ENCODE measurements at places on chromosomes 11 and 22.

GRCh38 chr11:121630041-121630440 lies 177.3 kb upstream of the SORL1-AS1 start:
- no peak for DNase-seq

DNA sequence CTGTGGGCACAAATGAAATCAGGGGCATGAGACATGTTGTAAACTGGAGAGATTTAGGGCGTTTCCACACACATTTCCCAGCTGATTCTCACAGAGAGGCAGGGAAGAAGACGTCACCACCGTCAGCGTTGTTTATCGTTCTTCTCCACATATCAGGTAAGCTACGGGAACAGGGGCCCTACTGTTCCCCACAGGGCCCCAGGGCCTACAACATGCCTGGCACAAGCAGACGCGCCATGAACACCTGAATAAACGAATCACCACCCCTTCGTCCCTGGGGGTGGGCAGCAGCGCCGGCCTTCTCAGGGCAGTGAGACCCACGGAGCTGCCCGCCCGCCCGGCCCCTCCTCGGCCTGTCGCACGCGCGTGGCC lies 342 bp downstream of the EFCAB6 start:
- no peak for DNase-seq

DNA sequence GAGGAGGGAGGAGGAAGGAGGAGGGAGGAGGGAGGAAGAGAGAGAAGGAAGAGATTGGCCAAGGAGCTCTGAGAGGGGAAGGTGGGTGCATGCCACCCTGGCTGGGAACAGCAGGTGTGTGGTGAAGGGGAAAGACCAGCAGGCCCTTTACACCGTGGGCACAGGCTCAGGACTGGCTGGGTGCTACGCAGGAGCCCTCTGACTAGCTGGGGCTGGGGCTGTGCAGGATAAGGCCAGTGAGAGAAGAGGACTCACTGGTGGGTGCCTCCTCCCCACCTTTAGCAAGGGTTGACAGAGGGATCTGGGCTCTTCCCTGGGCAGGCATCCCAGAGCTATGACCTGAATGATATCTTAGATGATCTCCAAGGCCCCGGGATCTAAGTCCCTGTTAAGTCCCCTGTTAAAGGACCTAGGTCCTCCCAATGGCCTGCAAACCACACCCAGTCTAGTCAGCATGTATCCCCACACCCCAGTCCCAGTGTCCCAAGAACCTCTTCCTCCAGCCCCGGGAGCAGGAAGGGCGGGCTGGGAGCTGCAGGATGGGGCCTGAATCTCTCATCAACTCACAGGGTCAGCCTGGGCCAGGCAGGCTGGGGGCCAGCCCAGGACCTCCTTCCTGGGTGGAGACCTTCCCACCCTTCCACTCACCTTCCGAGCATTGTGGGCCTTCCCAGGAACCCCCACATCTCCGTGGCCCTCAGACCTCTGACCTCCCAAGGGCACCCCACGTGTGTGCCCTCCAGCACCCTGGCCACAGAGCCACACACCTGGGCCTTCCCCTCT lies 55.4 kb downstream of the CDKN1C start:
- DNase-seq = no peak

- no peak for DNase-seq
These were observed 1461.6 kb downstream of the BRD1 start for GRCh38 chr22:48366056-48366455.

GRCh38 chr22:28799606-28800307 lies 612 bp downstream of the XBP1 start:
- no peak for DNase-seq

DNA sequence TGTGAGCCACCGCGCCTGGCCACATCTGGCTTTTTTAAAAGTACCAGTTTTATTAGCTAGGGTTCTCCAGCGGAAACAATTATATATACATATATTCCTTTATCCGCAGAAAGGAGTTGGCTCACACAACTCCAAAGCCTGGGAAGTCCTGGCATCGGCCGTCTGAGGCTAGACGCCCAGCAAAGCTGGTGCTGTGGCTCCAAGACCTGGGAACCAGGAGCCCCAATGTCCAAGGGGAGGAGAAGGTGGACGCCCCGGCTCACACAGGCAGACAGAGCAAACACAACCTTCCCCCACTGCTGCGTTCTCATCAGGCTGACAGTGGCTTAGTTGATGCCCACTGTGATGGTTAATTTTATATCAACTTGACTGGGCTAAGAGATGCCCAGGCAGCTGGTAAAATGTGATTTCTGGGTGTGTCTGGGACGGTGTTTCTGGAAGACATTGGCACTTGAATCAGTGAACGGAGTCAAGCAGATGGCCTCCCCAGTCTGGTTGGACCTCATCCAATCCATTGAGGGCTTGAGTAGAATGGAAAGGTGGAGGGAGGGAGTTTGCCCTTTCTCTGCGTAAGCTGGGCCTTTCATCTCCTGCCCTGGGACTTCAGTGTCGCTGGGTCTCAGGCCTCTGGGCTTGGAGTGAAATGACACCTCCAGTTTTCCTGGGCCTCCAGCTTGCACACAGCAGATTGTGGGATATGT lies 904.4 kb downstream of the BRD1 start:
- no peak for DNase-seq

GRCh38 chr11:84035645-84036044 lies 749.5 kb upstream of the CCDC90B start:
- no peak for DNase-seq

DNA sequence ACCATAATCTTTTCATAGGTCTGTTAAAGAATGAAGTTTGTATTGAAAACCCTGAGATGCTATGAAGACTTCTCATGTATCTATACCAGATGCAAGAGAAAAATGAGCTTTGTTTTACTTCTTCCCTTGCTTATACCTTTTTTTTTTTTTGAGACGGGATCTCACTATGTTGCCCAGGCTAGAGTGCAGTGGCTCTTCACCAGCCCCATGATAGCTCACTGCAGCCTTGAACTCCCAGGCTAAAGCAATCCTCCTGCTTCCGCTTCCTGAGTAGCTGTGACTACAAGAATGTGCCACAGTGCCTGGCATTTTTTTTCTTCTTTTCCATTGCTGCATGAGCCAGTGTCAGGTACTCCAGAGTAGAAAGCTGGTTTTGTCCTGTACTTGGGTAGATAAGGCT lies 10.8 kb downstream of the CEP295 start:
- DNase-seq = no peak

DNA sequence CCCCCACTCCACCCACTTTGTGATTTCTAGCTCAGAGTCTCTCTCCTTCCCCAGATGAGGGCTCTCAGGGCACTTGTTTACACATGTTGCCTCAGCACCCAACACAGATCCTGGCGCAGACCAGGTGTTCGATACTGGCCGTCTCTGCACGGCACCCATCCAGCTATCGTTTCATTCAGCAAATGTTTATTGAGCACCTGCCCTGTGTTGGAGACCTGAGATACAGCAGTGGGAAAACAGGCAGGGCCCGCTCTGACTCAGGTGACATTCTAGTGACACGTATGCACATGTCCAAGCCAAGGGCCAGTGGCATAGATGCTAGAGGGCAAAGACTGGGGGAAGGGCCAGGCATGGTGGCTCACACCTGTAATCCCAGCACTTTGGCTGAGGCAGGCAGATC lies 71.9 kb downstream of the NFAM1 start:
- DNase-seq = no peak
